ENCODE measurements at places on chromosomes 11 and 22. TPM values are rescaled to one million over a fixed set of nuclear protein-coding genes. Genes with fewer than 3 reads are reported as not detected.

Gene TOP3B
- 45.1 TPM for total RNA-seq

Gene TMEM86A
- 5.3 TPM for total RNA-seq

Gene CCDC188
- total RNA-seq = not detected

Gene CCDC15
- 0.71 TPM for total RNA-seq

Gene OPCML
- total RNA-seq = under 0.01 TPM

Gene NRGN
- 1.3 TPM for total RNA-seq

Gene VPS26B
- total RNA-seq = 38.2 TPM

Gene COMMD9
- 15.5 TPM for total RNA-seq

Gene GP1BB
- 2.8 TPM for total RNA-seq

Gene DGAT2
- total RNA-seq = 1.2 TPM

Gene TMEM191B
- not detected for total RNA-seq

Gene ANKK1
- total RNA-seq = 0.54 TPM

Gene APOL5
- not detected for total RNA-seq

Gene ADAMTS8
- 3.5 TPM for total RNA-seq

Gene CELSR1
- total RNA-seq = 0.81 TPM

Gene OR51B2
- total RNA-seq = 0.66 TPM

Gene CRYBB2
- not detected for total RNA-seq

Gene TESMIN
- total RNA-seq = not detected

Gene RCE1
- 23.0 TPM for total RNA-seq

Gene POGLUT3
- total RNA-seq = 24.3 TPM

Gene VWCE
- 5.5 TPM for total RNA-seq

Gene SNX19
- total RNA-seq = 78.8 TPM

Gene GLB1L2
- total RNA-seq = 108 TPM

Gene USP2
- total RNA-seq = 1.3 TPM

Gene OSBP2
- 1.8 TPM for total RNA-seq

Gene ENTHD1
- total RNA-seq = not detected

Gene BBOX1
- not detected for total RNA-seq

Gene ACTN3
- total RNA-seq = under 0.01 TPM

Gene APOA4
- not detected for total RNA-seq

Gene VPREB3
- total RNA-seq = not detected

Data from sigmoid colon (tissue), 7 donors.